Central memory CD8-positive, alpha-beta T cell (primary cell): ENCODE measurements at places on chromosomes 7 and 10.

- DNase-seq, result no peak
Measured at GRCh38 chr7:29806995-29807841, 910 bp downstream of the WIPF3 start.

DNA sequence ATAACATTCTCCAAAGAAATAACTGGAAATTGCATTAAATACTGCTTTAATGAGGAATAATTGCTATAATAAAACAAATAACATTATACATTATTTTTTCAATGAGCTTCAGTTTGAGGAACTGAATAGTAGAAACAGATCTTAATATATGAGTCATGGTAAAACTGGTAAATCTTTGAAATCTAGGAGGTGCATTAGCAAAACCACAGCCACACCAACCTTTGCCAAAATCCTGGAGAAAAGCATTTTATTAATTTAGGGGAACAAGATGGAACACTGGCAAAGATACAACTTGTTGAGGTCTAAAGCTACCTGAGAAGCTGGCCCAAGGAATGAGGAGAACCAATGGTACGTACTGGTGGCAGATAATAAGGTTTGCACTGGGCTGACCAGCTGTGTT is 5.4 kb upstream of the ASL start:
- no peak for DNase-seq

DNA sequence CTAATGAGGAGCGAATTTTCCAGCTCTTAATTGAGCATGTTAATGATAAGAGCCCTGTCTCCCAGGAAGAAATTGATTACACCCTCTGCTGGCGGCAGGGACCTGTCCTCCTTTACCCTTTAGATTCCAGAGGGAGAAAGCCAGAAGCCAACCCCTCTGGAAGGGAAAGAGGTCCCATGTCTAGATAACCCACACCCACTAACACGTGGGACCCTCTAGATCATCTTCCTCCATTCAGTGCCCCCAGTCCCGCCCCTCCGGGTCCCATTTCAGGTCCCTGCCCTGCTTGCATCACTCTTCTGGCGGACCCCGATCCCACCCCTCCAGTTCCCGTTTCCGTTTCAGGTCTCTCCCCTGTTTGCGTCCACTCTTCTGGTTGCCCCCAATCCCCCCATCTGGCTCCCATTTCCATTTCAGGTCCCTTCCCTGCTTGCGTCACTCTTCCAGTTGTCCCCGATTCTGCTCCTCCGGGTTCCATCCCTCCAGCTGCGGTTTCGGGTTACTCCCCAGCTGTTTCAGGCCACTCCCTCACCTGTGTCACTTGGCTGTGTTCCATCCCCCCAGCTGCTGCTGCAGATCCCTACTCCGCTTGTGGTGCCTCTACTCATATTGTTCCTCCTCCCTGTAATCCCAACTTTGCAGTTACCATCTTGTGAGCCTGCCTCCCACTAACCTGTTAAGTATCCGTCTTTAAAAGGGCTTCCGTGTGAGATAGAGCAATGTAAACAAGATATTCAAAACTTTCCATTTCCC is 202.4 kb downstream of the SH2D4B start:
- DNase-seq, result no peak

GRCh38 chr10:109891105-109891504 is 32.2 kb downstream of the XPNPEP1 start:
- DNase-seq, result no peak

- no peak for DNase-seq
Measured at GRCh38 chr7:155505422-155505793, 41.0 kb downstream of the CNPY1 start.

DNA sequence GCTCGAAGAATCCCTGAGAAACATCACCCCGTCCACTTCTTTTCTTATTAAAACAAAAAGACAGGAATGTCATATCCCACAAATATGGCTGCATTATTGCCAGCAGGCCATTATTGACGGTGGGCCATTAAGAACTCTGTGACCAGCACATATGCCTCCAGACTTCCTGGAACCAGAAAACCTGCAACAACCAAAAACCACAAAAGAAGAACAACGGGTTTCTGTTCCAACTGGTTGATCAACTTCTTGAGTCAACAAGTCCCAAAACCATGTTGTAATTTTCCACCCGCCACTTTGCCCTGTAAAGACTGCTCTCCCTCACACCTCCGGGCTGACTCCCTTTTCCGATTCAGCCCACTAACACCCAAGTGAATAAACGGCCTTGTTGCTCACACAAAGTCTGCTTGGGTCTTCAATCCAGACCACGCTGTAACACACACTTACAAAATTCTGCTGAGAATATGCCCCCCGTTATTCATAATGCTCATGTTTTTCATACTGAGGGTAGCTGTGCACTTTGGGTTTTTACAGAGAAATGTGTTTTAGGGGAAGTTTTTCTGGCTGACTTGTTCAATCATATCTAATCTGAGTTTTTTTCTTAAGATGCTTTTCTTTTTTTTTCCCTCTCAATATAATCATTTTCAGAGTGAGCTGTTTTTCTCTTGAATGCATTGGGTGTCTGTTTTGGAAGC is 20.7 kb downstream of the ZNF107 start:
- no peak for DNase-seq

- no peak for DNase-seq
Measured at GRCh38 chr10:78756604-78757343, 312.0 kb upstream of the ZMIZ1 start.

GRCh38 chr10:30330497-30331168 is 18.4 kb downstream of the MTPAP start:
- no peak for DNase-seq

DNA sequence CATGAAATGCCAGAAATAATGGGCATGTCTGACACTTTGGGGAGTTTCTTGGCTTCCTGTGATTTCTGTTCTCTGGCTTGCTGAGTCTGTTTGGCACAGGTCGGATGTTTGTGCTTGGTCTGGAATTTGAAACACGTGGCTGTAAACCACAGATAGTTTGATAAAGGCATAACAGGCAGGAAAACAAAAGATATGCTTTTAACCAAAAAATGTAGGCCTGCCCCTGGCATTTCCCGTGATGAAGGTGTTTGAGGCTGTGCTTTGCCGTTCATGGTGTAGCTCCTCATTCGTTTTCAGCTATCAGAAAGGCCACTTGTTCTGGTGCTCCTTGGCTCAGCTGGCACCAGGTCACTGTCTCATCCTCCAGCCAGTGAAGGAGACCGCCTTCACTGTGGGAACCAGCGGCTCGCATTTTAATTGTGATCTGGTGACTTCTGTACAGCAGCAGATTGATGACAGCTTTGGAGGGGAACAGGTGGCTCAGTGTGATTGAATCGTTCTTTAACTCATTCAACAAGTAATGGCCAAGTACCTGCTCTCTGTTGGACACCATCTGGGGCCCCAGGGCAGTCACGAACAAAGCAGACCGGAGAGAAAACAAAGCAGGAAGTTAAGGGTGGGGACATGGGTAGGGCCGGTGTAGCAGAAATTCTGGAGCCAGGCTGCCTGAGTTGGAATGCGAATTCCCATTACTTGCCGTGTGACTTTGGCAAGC is 111.5 kb downstream of the CCNY start:
- no peak for DNase-seq

DNA sequence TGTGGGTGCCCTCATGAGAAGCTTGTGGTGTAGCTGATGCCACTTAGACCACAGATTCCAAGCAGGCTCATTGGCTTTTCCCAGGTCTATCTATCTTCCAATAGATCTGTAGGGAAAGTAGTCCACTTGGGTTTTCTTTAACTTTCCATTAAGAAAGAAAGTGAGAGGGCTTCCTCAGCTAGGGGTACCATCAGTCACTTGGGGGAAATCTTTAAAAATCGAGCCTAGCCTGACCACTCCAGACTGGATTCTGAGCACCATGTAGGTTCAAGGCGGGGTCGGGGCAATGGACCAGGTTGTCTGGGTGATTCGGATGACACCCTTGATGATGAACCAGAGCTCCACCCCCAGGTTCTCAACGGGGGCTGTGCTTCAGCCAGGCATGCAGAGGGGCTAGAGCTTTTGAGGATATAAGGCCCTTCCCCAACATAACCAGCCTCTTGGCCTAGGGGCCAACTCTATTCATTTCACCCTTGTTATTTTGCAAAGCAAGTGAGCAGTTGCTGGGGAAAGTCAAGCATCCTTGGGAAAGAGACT is 27.0 kb downstream of the ITPRIP start:
- no peak for DNase-seq

- peak; percentile 19 for DNase-seq
Measured at GRCh38 chr10:58299580-58299979, 30.6 kb downstream of the CISD1 start.

GRCh38 chr7:144379776-144380384 is 23.6 kb downstream of the NOBOX start:
- DNase-seq, result no peak

- no peak for DNase-seq
Measured at GRCh38 chr10:122093076-122093475, 104.1 kb downstream of the TACC2 start.

DNA sequence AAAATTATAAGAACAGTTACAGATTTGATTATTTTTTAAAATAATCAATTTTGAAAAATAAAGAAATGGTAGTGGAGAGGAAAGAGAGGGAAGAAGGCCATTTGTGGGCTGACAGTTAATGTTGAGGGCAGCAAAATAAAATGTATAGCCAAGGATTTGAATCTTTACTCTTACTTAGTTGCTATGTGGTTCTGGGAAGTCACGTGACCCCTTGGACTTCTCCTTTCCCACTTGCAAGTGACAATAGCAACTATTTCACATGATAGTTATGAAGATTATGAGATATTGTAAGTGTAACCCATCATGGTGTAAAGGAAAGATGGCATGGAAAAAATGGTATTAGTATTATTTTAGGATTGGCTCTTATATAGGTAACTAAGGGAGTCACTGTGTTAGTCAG is 567.3 kb upstream of the GHITM start:
- no peak for DNase-seq

DNA sequence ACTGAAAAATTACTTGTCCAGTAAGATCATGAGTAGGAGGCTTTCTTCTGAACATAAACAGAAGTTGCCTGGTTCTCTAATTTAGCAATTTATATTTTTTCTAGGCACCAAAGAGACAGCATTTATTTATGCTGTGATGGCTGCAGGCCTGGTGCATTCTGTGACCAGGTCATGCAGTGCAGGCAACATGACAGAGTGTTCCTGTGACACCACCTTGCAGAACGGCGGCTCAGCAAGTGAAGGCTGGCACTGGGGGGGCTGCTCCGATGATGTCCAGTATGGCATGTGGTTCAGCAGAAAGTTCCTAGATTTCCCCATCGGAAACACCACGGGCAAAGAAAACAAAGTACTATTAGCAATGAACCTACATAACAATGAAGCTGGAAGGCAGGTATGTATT is 2.8 kb downstream of the WNT16 start:
- no peak for DNase-seq

- DNase-seq, result no peak
Measured at GRCh38 chr10:55740110-55740509, 620.9 kb downstream of the ZWINT start.

GRCh38 chr10:3931901-3932300 is 146.9 kb upstream of the KLF6 start:
- no peak for DNase-seq

- no peak for DNase-seq
Measured at GRCh38 chr7:104820836-104821535, 193.0 kb upstream of the KMT2E start.

GRCh38 chr7:104328296-104328969 is at the start of gene LHFPL3:
Gene LHFPL3, plus strand, starts transcription at chr7:104328603.
- no peak for DNase-seq
